ENCODE measurements at places on chromosomes 16 and 17. TPM values are rescaled to one million over a fixed set of nuclear protein-coding genes. Genes with fewer than 3 reads are reported as not detected.

The ALOX12B gene
- not detected for total RNA-seq

The DNAH17 gene
- total RNA-seq, result not detected

The NTN1 gene
- under 0.01 TPM for total RNA-seq

The TENT4B gene
- 15.4 TPM for total RNA-seq

The GRIN2C gene
- total RNA-seq, result 0.07 TPM

The HIGD1B gene
- not detected for total RNA-seq

The CD300E gene
- total RNA-seq, result not detected

The HS3ST3A1 gene
- not detected for total RNA-seq

The COG8 gene
- 30.5 TPM for total RNA-seq

The TRPV3 gene
- total RNA-seq, result not detected

The TTC19 gene
- total RNA-seq, result 60.4 TPM

The KRTAP4-5 gene
- total RNA-seq, result not detected

The CCL17 gene
- total RNA-seq, result not detected

The FAAP100 gene
- total RNA-seq, result 17.5 TPM

The SLC5A10 gene
- total RNA-seq, result not detected

The TNFSF13 gene
- 1.1 TPM for total RNA-seq

The KRTAP3-2 gene
- not detected for total RNA-seq

The STAC2 gene
- not detected for total RNA-seq

The QPRT gene
- 0.13 TPM for total RNA-seq

The PRDM7 gene
- not detected for total RNA-seq

All from pulmonary artery endothelial cell (primary cell).